HAP-1 (cell line): ENCODE measurements at places on chromosomes 7 and 10.

- no peak for DNase-seq
Measured at GRCh38 chr7:128281605-128282380, 40.7 kb downstream of the LEP start.

GRCh38 chr7:151215396-151215795 lies 5.1 kb upstream of the H2BK1 start:
- DNase-seq: no peak

DNA sequence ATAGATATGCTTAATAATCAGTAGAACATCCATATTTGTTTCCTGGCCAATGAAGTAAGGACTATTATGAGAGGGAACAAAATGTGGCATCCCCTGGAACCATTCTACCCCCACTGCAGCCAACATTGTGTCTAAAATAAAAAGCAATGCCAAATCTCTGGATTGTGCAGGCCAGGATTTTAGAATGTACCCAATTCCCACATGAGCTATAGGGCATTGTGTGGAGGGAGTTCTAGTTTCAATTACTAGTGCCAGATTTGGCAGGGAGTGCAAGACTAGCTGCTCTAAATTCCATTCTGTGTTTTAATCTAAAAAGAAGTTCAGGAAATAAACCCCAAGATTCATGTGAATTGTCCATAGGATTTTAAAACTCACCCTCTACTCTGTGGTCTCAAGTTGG lies 112.3 kb downstream of the HGF start:
- no peak for DNase-seq

GRCh38 chr7:148611692-148612091 lies 21.1 kb downstream of the C7orf33 start:
- no peak for DNase-seq

DNA sequence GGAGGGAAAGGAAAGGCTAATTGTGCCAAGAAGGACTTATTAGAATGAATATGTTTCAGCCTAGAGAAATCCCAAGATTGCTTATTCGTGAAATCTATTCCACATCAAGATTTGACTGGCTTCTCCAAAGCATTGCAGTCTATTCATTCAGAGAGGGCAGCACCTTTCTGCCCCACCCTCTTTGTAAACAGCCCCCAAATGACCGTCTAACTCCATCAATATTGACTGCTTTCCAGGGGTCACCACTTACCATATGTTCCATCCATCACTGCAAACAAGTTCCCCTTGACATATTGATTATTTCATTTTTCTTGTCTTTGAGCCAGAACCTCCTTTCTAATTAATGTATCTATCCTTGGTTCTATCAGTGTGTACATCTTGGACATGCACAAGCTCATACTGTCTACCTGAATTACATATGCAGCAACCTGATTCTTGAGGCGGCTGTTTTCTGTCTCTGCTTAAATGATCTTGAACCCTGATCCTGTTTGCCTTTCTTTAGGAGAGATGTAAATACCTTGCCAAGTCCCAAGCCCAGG lies 44.2 kb upstream of the PTER start:
- no peak for DNase-seq

- DNase-seq: no peak
Measured at GRCh38 chr7:64685741-64686140, 19.8 kb downstream of the ZNF107 start.

DNA sequence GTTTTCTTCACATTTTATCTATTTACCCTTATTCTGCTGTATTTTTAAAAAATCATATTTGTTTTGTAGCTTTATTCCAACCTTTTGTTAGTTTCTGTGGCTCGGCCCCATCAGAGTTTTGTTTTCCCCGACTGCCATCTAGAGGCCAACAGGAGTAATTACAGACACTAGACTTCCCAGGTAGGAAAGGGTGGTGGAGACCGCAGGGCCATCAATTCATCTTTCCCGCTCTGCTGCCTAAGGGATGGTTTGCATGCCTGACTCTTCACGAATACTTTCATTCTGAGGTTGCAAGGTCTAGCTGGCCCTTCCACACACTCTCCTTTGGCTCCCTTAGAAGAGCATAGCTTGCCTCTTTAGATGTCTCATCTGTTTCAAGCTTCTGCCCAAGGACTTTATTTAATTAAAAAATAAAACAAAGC lies 38.3 kb downstream of the LYZL2 start:
- DNase-seq: peak; percentile 49

GRCh38 chr10:95260909-95261552 lies 29.8 kb downstream of the PDLIM1 start:
- no peak for DNase-seq

- DNase-seq: no peak
Measured at GRCh38 chr7:50353201-50353600, 48.7 kb downstream of the IKZF1 start.

- no peak for DNase-seq
Measured at GRCh38 chr10:123685260-123685659, 19.1 kb downstream of the GPR26 start.

DNA sequence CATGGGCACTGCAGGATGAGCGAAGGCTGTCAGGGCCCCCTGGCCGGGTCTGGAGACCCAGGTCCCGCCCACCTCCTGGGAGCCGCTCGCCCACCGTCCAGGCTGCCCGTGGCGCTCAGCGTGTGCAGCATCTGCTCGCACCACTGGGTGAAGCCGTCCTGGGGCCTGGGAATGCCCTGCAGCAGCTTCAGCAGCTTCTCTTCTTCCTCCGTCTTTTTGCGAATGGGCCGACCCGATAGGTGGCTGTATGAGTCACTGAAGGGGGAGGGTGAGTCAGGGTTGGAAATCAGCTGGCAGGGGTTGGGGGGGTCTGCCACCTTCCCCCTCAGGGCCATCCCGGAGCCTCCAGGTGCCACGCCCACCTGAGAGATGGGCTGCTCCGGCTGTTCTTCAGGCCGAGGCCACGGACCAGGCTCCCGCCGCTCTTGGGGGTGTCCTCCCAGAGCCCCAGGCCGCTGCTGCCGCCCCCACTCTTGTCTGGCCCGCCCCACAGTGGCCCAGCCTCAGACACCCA lies 8.7 kb downstream of the GNB2 start:
- no peak for DNase-seq

DNA sequence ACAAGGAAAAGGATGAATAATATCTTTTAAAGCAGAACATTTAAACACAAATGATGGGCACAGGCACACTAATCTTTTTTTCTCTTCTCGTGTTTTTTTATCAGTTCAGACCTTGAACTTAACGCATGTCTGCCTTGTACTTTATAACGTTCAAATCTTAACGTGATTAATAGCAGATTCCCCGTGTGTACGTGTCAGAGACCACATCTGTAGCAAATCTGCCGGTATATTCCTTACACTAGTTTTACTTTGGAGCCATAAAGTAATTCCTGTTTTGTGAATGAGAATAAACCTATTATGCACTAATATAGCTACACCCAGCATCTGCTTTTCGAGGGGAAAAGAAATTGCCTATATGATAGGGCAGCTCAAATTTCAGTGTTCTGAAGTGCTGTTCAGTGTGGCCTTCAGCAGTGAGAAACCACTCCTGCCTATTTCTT lies 166.0 kb upstream of the TCF7L2 start:
- DNase-seq: no peak

DNA sequence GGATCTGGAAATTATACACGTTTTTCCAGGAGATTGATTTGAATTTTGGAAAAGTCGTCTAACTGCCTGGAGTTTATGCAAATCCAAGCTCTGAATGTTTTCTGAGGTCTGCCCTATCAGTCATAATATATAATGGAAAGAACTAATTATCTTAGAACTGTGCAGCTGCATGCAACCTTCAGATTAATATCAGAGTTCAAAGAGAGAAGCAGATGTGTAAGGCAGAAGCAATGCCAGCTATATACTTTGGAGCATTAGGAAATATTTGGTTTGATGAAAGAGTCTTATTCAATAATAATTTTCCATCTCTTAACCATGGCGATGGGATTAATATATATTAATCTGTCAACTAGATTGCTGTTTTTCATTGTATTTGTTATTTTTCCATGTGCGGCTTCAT lies 500.9 kb downstream of the NEBL start:
- no peak for DNase-seq

GRCh38 chr10:107409522-107409921 lies 245.0 kb upstream of the SORCS1 start:
- DNase-seq: peak; percentile 49
